ENCODE measurements at places on chromosomes 2 and 18.
A peak's percentile ranks its signal among the peaks of the same experiment; 100 is the strongest.

DNA sequence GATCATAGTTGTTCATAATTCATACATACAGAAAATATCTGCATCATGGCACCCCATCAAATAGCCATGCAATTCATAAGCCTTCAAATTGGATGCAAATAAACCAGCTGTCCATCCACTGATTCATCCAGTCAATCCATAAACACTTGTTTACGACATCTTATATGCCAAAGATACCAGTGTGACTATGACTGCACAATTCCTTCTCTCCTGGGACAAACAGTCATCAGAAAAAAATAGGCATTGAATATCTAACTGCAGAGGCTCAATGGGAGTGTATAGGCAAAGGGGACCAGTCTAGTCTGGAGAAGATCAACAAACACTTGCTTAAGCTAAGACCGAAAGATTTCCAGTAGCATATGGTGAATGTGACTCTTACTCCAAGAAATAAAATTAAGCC, 70.0 kb downstream of the COL4A3 start:
- no peak for DNase-seq

- DNase-seq = peak; percentile 90
These were observed 12.6 kb downstream of the RTP5 start for GRCh38 chr2:241882091-241882625.

DNA sequence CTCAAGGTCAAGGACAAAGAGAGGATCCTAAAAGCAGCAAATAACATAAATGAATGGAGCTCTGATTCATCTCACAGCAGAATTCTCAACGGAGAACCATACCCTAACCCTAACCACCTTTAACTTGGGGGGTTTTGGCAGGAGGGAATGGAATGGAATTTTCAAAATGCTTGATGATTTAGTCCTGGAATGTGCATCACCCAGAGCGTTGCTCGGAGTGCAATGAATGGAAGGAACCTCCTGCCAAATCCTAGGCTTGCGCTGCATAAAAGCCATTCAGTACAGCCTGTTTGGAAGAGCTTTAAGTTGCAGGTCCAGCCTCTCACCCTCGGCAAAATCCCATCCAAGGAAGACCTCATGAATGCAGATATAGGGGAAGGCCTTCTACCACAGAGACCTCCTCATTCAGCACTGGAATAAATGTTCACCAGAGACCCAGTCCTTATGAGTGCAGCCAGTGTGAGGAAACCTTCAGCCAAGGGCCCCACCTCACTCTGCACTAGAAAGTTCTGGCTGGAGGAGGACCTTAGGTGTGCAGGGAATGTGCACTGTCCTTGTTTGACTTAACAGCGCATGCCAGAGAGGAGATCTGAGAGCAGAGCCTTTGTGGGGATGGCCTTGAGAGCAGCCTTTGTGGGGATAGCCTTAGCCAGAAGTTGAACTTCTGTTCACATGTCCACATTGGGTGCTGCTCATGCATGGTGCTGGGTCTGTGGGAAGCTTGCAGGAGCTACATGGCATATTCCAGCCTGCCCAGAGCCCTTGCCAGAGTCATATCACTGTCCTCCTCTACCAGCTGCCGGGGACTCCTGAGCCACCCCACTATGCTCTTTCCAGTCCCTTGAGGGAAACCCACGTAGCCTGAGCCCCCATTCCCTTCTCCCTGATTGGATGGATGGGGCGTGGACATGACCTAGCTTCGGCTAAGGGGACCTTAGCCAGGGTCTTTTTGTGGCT, 30.5 kb downstream of the ASB1 start:
- no peak for DNase-seq

- DNase-seq = no peak
These were observed 57.0 kb downstream of the CCDC102B start for GRCh38 chr18:68854786-68855391.

- no peak for DNase-seq
These were observed 30.2 kb upstream of the FAM124B start for GRCh38 chr2:224432003-224432579.

GRCh38 chr2:70125498-70125898, 38.2 kb downstream of the PCBP1 start:
- no peak for DNase-seq

DNA sequence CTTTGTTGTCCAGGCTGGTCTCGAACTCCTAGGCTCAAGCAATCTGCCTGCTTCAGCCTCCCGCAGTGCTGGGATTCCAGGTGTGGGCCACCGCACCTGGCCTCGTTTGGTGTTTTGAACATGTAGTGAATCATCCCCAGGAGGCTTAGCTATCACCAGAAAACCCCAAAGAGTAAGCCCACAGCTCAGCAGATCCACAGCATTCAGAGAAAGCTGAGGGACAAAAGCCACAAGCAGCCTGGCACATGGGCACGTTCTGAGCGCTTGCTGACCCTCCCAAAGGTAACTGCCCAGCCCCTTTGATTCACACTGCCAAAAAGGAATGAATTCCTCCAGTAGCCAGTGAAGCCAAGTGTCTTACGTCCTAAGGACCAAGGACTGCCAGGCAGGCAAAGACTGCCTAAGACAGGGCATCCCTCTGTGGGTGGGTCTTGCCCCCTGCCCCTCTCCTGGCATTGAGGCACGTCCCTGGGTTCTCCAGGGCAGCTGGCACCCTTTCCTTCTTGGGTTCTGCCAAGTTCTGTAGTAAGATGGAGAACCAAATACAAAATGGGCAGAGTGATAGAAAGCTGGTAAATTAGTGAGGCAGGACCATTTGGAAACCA, 31.7 kb downstream of the MBP start:
- DNase-seq = no peak

- no peak for DNase-seq
These were observed 26.3 kb downstream of the PRELID3A start for GRCh38 chr18:12433829-12434540.

DNA sequence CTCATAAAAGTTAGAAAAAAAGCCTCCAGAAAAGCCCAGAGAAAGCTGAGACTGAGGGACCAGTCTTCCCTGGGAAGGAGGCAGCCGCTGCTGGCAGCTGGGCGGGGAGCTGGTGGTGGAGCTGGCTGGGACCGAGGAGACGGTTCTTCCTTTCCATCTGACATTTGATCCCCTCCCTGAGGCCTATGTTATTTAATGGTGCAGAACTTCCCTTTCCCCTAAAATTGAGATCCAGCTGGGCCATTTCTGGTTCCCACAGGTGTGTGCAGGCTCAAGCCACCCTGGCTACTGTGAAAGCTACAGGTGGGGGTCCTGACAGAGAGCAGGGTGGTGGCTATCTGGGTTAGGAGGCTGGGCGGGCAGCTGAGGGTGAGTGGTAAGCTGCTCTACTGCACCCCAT, 81.5 kb upstream of the FZD7 start:
- no peak for DNase-seq

DNA sequence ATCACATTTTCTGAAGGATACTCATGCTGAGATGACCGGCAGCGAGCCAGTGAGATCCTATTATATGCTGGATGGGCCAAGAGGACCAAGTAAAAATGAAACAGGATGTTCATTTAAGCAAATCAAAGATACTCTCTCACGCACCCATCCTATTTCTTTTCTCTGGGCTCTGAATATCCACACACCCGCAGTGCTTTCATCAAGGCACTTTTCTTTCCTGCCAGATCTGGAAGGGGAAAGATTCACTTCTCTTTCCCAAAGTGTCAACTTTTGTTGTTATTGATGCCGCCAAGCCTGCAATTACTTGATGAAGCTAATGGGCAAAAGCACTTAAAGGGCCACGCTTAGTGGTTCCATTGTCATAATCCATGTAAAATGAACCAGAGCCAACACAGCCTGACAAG, 191.9 kb upstream of the CHAC2 start:
- no peak for DNase-seq

DNA sequence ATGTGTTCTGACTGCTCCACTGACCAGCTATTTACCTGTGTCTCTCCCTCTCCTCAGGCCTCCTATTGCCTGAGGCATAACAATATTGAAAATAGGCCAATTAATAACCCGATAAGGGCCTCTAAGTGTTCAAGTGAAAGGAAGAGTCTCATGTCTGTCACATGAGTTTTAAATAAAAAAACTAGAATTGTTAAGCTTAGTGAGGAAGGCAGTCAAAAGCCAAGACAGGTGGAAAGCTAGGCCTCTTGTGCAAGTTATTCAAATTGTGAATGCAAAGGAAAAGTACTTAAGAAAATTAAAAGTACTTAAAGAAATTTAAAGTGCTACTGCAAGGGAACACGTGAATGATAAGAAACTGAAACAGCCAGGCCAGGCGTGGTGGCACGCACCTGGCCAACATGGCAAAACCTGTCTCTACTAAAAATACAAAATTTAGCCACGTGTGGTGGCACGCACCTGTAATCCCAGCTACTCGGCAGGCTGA, 44.9 kb upstream of the TAF4B start:
- DNase-seq = no peak

- DNase-seq = no peak
These were observed 188.6 kb downstream of the LRP1B start for GRCh38 chr2:141942006-141942789.

DNA sequence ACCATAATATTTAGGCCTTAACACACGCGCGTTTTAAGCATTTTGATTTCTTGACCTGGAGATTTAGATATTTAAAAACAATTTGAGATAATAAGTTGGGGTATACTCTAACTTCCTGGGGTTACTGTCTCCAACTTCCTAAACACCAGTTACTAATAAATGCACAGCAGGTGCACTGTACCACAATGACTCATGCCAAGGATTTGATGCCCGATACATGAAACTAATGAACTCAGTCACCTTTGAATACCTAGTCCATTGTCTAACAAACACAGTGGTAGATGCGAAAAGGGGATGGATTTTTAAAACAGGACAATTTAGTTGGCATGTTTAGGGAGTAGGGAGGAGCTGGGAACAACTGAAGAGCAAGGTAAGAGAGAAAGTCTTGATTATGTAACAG, 21.2 kb downstream of the CABYR start:
- DNase-seq = peak; percentile 10

All from common myeloid progenitor, CD34-positive (primary cell).